ENCODE measurements at places on chromosomes 3 and 15. TPM values are rescaled to one million over a fixed set of nuclear protein-coding genes. Genes with fewer than 3 reads are reported as not detected.

STRIT1 gene
- not detected for total RNA-seq

LSAMP gene
- total RNA-seq, result 4.1 TPM

NDN gene
- total RNA-seq, result 35.7 TPM

FAM107A gene
- under 0.01 TPM for total RNA-seq

FILIP1L gene
- 8.5 TPM for total RNA-seq

OR5K1 gene
- total RNA-seq, result not detected

FOXL2NB gene
- total RNA-seq, result under 0.01 TPM

ASB14 gene
- not detected for total RNA-seq

SELENOT gene
- total RNA-seq, result 128 TPM

RBM6 gene
- 30.9 TPM for total RNA-seq

C3orf22 gene
- total RNA-seq, result not detected

DAG1 gene
- total RNA-seq, result 19.3 TPM

PEX5L gene
- total RNA-seq, result not detected

ST8SIA2 gene
- not detected for total RNA-seq

FEZF2 gene
- not detected for total RNA-seq

TMOD3 gene
- total RNA-seq, result 43.1 TPM
